ENCODE measurements at places on chromosomes 4 and X. TPM values are rescaled to one million over a fixed set of nuclear protein-coding genes. Genes with fewer than 3 reads are reported as not detected.
A peak's percentile ranks its signal among the peaks of the same experiment; 100 is the strongest.

- peaks cover 17% of the 10 kb centered on the region for H3K4me1 ChIP-seq
- no peaks in the 10 kb centered on the region for H3K27me3 ChIP-seq
- H3K4me3 ChIP-seq: peak overlapping the region; percentile 99
- no peak for DNase-seq
These were observed 755 bp downstream of the KLHL8 start for GRCh38 chr4:87219632-87220093.

DNA sequence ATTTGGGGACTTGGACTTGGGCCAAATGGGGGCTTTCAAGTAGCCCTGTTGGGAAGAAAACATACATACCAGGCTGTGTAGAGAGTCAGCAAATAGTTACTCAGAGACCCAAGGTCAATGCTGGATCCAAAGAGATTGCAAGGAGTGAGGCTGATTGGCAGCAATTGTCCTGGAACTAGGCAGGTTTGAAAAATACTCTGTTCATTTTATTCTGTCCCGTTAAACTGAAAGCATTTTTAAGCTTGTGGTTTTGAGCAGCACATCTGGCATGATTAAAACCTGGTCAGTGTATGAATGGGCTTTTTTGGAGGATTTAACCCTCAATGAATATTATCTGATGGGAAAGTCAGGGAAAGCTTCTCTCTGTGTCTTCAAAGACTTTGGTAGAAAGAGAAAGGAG lies 294.3 kb upstream of the BOD1L1 start:
- H3K27me3 ChIP-seq: no peaks in the 10 kb centered on the region
- no peaks in the 10 kb centered on the region for H3K4me1 ChIP-seq
- H3K36me3 ChIP-seq: no peaks in the 10 kb centered on the region
- no peak overlapping the region for H3K4me3 ChIP-seq
- H3K27ac ChIP-seq: no peak overlapping the region

- H3K27me3 ChIP-seq: no peaks in the 10 kb centered on the region
- H3K4me1 ChIP-seq: no peaks in the 10 kb centered on the region
- H3K4me3 ChIP-seq: no peak overlapping the region
- no peaks in the 10 kb centered on the region for H3K36me3 ChIP-seq
These were observed 300.9 kb upstream of the FAT4 start for GRCh38 chr4:125013891-125014290.

DNA sequence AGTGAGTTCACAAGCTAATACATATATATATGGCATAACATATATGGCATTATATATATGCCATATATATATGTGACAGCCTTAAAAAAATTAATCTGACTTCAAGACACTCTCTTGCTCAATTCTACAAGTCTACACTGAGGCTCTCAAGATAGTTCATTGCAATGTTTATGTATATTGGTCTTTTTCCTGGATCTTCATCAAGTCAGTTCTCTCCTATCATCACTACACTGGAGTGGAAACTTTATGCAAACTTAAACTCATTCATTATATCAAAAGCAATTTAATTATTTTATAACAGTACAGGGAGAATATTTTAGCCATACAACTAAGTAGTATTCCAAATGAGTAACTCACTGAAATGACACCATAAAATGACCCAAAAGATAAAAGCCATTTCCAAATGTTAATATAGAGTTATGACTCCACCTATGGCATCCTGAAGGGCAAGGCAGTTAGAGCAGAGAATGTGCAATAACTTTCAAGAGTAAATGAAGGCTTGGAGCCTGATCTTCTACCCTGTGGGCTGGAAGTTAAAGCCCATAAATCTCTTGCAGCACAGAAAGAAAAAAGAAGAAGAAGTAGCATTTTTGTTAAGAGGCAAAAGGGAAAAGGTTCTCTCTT lies 176.3 kb upstream of the SLIT2 start:
- H3K4me1 ChIP-seq: no peaks in the 10 kb centered on the region
- DNase-seq: no peak
- no peaks in the 10 kb centered on the region for H3K36me3 ChIP-seq
- no peak overlapping the region for H3K4me3 ChIP-seq
- no peak overlapping the region for H3K27ac ChIP-seq

DNA sequence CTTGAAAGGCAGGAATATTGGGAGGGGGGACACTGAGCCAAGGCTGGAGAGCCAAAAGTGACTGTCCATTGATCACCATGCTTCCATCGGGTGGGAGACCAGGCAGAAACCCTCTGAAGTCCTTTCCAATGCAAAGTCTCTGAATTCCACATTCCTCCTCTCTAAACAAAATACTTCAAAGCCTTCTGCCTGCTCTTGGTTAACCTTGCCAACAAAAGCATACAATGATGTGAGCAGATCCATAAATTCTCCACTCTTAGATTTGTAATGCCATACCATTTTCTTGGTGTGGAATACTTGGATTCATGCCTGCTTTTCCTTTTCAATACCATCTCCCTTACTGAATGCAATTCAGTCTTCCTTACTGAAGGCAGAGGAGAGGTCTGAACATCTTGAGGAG lies 74.1 kb upstream of the FAM9B start:
- no peaks in the 10 kb centered on the region for H3K4me1 ChIP-seq
- H3K4me3 ChIP-seq: no peak overlapping the region
- H3K27ac ChIP-seq: no peak overlapping the region
- no peaks in the 10 kb centered on the region for H3K36me3 ChIP-seq
- no peaks in the 10 kb centered on the region for H3K27me3 ChIP-seq

GRCh38 chr4:39450618-39451017 lies 8.1 kb downstream of the RPL9 start:
- no peaks in the 10 kb centered on the region for H3K27me3 ChIP-seq
- no peak overlapping the region for H3K27ac ChIP-seq
- H3K4me3 ChIP-seq: no peak overlapping the region

GRCh38 chr4:38383646-38384121 lies 280.3 kb upstream of the KLF3 start:
- H3K27ac ChIP-seq: no peak overlapping the region
- no peak for DNase-seq
- H3K4me1 ChIP-seq: no peaks in the 10 kb centered on the region
- H3K36me3 ChIP-seq: no peaks in the 10 kb centered on the region
- H3K4me3 ChIP-seq: no peak overlapping the region

- no peaks in the 10 kb centered on the region for H3K4me1 ChIP-seq
- H3K27me3 ChIP-seq: no peaks in the 10 kb centered on the region
- H3K4me3 ChIP-seq: no peak overlapping the region
- DNase-seq: no peak
These were observed 85.0 kb upstream of the ADRA2C start for GRCh38 chr4:3681191-3681590.

DNA sequence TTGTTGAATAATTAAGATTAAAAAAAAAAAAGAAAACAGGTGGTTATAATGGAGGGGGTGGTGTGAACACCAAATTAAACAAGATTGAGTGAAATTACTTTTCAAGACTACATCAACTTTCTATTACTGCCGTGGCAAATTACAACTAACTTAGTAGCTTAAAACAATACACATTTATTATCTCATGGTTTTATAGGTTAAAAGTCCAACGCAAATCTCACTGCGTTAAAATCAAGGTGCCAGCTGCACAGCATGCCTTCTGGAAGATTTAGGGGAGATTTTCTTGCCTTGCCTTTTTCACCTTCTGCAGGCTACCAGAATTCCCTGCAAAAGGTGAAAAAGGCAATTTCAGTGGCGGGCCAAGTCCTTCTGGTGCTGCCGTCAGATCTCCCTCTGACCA lies 58.5 kb downstream of the ATXN3L start:
- H3K27me3 ChIP-seq: no peaks in the 10 kb centered on the region
- H3K4me3 ChIP-seq: no peak overlapping the region
- H3K27ac ChIP-seq: no peak overlapping the region
- no peak for DNase-seq

GRCh38 chrX:133661962-133662839 lies 246.9 kb upstream of the GPC4 start:
- H3K4me1 ChIP-seq: no peaks in the 10 kb centered on the region
- H3K27me3 ChIP-seq: no peaks in the 10 kb centered on the region
- no peak for DNase-seq
- no peak overlapping the region for H3K4me3 ChIP-seq
- H3K36me3 ChIP-seq: no peaks in the 10 kb centered on the region
- no peak overlapping the region for H3K27ac ChIP-seq

DNA sequence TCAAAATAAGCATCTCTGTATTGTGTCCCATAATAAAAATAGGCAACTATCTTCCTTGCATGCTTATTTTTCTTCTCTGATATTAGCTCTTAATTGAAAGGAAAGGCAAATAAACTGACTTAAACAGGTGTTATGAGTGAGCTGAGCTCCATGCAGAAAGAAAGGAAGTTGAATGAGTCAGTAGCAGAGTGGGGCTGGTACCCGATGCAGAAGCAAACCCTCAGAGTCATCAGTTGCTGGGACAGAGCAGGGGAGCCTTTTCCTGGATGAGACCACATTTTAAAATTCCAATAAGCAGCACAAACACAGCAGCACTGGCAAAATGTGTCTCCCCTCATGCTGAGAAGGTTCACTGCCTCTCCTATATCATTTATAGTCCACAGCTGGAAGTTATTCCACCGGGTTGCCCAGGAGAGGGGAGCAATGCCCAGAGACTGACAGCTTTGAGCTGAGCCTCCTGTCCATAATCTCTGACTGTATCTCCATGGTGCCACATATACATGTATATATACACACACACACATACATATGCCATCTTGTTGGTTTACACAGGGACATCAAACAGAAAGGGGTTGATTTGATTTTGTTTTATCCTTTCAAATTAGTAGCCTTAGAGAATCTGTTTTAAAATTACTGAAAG lies 274.3 kb upstream of the PPARGC1A start:
- no peak for DNase-seq
- no peak overlapping the region for H3K4me3 ChIP-seq
- no peak overlapping the region for H3K27ac ChIP-seq

DNA sequence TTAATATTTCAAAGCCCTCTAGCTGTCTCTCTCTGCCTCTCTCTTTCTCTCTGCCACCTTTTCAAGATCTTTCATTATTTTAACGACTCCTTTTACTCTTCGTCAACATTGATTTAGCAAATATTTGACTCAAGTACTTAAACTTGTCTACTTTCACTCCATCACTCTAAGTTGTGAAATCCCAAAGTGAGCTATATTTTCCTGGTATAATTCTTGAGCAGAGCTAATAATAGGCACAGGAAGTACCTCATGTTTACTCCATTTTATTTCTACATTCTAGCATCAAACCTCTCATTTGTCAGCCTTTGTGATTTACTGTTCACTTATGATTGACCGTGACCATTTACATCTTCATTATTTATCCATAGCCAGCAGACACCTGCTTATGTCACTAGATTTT lies 482.5 kb downstream of the RPA4 start:
- H3K4me3 ChIP-seq: no peak overlapping the region
- H3K27ac ChIP-seq: no peak overlapping the region
- DNase-seq: no peak
- no peaks in the 10 kb centered on the region for H3K36me3 ChIP-seq
- H3K27me3 ChIP-seq: no peaks in the 10 kb centered on the region

DNA sequence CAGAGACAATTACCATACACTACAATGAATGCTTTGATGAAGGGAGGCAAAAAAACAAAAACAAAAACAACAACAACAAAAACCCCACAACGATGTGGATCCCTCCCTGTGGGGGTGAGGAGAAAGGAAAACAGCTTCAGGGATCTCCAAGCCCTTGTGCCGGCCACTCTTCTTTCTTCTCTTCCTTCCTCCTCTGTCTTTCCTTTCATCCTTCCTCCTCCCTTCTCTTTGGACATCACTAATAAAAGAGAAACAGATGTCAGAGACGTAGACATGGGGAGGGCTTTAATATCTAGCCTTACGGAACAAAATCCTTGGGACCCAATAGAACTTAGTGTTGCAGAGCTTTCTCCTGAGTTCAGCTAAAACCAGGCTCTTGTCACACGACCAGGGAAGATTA lies 18.8 kb upstream of the STX18 start:
- H3K27me3 ChIP-seq: no peaks in the 10 kb centered on the region
- H3K27ac ChIP-seq: no peak overlapping the region
- H3K36me3 ChIP-seq: no peaks in the 10 kb centered on the region
- no peak for DNase-seq
- no peaks in the 10 kb centered on the region for H3K4me1 ChIP-seq

DNA sequence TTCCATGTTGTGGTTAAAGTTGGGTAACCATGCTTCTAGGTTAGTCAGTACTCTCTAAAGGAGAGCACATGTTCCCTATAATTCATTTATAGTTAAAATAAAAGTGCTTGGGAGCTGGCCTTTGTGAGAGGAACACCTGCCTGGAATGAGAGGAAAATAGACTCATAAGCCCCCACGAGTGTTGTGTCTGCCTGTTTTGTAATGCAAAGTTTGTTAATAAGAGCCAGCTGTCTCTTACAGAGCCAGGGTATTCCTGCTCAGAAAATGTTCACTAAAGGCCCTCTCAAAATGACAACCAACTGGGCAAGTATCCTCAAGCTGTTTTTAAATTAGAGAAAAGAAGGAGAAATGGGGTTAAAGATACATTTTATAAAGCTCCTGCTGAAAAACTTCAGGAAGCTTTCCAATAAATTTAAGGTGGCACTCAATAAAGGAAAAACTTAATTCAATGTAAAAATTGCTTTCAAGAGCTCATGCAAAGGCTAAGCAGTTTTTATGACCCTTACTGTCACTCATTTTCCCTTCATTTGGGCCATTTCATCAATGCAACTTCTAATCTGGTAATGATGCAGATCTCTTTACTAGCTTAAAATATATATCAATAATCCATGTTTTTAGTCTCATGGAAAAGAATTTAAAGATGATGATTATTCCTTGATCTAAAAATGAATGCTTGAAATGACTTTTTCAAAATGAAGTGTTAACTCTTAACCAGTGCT lies 793.6 kb downstream of the STPG2 start:
- no peaks in the 10 kb centered on the region for H3K36me3 ChIP-seq
- DNase-seq: no peak
- no peaks in the 10 kb centered on the region for H3K27me3 ChIP-seq
- no peaks in the 10 kb centered on the region for H3K4me1 ChIP-seq
- H3K4me3 ChIP-seq: no peak overlapping the region
- no peak overlapping the region for H3K27ac ChIP-seq

AWAT2 gene
- not detected for total RNA-seq

OCIAD1 gene
- 163 TPM for total RNA-seq

ADH1B gene
- 1.8 TPM for total RNA-seq

CXCL8 gene
- total RNA-seq: 1.8 TPM

MED14 gene
- 51.8 TPM for total RNA-seq

SPANXC gene
- total RNA-seq: not detected

PPARGC1A gene
- total RNA-seq: not detected

KIT gene
- total RNA-seq: not detected

SSX2 gene
- total RNA-seq: not detected

UGT2A2 gene
- not detected for total RNA-seq

STK26 gene
- 30.5 TPM for total RNA-seq

EDA gene
- 5.2 TPM for total RNA-seq
